ENCODE measurements at places on chromosomes 5 and 9.

DNA sequence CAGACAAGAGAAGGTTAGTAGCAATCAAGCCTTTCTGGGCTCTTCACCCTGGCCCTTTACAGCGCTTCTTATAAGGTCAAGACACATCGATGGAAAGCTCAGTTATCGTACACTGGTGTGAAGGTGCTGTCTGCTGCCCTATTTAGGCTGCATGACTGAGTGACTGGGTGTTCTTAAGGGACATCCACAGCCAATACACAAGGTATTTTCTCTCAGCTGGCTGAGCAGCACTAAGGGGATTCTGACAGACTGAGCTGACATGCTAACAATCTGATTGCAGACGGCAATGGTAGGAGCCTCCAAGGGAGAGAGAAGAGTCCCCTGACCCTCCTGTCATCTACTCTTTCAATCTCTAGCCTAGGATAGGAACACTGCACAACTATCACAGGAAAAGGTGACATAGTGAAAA is 577.9 kb downstream of the ISL1 start:
- DNase-seq, result no peak

GRCh38 chr5:168908207-168908606 is 329.0 kb upstream of the PANK3 start:
- no peak for DNase-seq

DNA sequence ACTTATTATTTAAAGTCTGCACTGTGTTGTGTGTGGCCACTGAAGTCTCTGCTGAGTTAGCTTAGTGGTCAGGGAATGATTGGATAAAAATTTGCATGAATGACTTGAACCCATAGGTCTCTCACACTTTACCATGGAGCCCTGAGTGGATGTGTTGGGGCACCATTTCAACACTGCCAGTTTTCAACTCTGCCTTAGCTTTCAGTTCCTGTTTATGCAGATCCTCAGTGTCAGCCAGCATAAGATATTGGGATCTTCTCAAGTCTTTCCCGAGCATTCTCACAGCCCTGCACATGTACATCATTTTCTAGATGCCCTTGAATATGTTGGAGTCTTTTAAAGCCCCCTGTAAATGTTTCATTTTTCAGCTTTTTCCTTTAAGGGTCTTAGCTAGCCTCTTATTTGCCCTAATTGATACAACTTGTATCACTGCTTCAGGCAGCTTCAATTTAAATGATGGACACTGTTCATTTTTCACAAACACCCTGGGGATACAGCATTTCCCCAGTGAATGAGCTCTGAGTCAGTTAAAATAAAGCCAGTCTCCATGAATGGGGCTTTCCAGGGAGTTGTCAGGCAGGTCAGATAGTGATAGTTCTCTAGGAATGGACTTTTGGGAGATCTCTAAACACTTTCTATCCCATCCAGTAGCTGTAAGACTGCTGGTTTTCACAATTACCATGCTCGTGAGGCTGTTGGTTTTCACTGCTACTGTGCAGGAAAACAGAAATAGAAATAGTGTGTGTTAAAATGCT is 211.9 kb upstream of the PAPPA start:
- DNase-seq, result no peak

DNA sequence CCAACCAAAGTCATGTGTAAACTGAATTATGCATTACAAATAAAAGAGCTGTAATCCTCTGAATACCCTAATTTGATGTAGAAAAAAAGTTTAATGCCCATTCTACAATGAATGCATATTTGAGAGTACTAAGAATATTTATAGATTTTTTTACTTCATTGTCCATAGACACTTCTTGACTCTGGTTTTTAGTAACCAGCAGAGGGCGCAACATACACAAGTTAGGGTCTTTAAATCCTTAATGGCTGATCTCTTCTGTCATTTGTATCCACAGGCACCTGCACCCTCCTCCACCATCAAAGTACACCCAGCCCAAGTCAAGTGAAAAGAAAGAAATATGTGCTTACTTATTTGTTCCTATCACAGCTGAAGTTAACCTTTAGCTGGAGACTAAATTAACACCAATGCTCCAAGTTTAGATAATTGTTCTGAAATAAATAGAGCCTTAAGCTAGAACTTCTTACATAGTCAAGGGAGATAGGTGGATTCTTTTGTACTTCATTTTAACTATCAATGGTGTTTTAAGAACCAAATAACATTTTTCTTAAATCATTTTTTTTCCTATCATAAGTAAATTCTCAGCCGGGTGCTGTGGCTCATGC is 524.2 kb upstream of the DAB2 start:
- peak; percentile 65 for DNase-seq

DNA sequence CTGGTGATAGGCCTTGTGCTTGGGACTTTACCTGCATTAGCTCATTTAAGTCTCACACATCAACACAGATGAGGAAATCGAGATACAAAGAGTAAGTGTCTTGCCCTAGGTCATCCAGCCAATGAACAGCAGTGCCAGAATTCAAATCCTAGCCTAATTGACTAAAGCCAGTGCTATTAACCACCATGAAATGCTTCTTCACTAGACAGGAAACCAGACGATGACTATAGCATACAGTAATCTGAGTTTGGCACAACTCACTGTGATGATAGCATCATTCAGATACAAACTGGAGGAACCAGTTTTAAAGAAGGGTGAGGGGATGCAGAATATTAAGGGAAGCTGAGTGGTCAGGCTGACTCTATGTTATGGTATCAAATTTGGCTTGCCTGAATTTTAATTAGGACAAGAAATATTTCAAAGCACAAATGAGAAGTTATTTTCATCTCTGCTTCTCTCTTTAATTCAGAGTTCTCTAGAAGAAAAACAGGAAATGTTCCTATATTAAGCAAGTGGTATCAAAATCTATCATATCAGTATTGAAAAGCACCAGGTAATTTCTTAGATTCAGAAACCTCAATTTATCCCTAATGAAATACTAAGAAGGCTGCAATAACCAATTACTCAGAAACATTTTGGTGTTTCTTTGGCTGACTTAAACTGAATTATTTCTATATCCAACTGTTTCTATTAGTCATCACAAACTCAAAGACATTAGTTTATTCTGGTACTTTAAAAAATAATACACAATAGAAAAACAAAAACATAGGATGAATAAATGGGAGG is 147.0 kb upstream of the RASA1 start:
- DNase-seq, result no peak
